Activated effector memory CD4-positive, alpha-beta T cell treated with anti-CD3 and anti-CD28 coated beads, Interleukin-2, amount 50 U/mL, for 16 hours (primary cell): ENCODE measurements at places on chromosomes 4 and X.

- DNase-seq: no peak
Observed at GRCh38 chr4:137949746-137950145, 292.4 kb downstream of the SLC7A11 start.

DNA sequence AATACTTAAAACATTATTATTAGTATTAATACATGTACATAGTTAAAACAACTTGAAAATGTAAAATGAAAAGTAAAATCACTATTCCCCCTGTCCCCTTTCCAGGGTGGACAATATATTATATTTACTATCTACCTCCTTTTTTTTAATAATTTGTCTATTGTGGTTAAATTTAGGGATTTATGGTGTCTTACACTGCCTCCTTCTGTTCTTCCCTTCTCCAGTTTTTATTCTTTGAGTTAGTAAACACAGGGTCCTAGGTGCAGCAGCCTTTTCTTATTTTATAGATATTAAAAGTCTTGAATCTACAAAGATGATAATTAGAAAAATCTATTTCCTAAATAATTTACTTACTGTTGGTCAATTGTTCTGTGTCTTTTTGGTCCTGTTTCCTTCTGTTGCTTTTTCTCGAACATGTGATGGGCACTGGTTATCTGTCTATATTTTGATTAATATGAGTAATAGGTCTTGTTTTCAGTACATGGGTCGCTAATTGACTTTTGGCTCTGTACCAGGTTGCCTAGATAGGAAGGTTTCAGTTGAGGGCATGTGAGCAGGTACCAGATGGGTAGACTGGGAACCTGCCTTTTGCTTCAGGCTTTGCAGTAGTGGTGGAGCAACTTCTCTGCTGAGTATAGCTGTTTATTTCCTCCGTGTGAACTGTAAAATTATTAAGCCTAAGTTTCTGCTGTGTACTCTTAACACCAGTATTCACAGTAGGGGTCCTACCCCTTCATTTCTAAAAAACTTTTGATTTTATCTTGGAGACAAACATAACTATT, 1.1 kb downstream of the NUDT9 start:
- DNase-seq: no peak

DNA sequence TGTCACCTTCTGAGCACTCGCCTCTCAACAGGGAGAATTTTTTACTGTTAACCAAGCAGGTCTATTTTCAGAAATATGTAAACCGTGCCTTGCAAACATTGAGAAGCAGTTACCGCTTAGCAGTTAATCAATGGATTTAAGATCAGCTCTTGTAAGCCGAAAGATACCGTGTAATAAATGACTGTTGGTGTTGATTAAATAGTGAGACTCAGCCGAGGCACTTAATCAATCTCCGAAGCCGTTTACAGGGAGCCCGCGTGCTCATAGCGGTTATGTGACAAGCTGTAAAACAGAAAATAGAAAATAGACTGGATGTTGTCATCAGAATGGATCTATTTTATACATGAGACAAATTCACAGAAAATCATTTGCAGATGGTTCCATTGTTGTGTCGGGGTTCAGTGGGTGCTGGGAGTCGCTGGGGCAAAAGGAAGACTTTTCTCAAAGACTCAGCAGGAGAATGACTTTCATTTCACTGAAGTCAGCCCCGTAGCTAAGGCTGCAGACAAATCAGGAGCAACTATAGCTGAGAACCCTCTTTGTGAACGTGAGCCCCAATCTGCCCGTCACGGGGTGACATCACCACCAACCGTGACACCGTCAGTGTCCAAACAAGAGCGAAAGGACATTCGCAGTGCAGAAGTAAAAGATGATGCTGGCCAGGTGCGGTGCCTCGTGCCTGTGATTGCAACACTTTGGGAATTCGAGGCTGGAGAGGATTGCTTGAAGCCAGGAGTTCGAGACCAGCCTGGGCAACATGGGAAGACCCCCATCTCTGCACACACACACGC, 275.3 kb downstream of the CRLF2 start:
- DNase-seq: no peak

GRCh38 chr4:8392591-8393190, 47.8 kb downstream of the ACOX3 start:
- DNase-seq: no peak

- DNase-seq: no peak
Observed at GRCh38 chrX:96563646-96564045, 121.0 kb upstream of the DIAPH2 start.

- no peak for DNase-seq
Observed at GRCh38 chrX:94107981-94108380, 434.0 kb downstream of the FAM133A start.

DNA sequence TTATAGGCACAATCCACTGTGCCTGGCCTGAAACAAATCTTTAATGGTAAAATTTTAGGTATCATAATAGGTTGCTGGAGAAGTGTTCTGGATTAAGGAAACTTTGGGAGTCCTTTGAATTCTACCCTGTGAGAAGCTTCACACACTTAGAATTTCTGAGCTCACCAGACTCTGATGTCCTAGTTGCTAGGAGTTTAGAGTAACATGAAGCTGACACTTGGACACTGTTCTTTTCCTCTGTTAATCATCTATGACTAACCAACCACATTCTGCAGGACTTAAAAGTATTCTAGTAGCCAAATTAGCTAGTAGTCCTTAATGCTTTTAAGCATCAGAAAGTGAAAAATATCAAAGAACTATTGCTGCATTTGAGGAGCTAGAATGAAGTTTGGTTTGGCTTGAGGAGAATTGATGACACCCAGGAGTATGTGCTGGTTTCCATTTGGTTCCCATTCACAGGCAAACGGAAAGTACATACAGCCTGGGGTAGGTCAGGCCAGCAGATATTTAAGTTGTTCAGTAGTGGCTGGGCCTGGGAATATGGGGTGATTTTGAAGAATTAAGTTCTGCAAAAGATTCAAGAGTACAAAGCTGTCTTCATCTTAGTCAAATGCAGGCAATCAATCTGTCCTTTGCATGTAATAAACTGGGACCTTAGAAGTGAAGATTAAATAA, 38.8 kb upstream of the IGFBP7 start:
- no peak for DNase-seq

DNA sequence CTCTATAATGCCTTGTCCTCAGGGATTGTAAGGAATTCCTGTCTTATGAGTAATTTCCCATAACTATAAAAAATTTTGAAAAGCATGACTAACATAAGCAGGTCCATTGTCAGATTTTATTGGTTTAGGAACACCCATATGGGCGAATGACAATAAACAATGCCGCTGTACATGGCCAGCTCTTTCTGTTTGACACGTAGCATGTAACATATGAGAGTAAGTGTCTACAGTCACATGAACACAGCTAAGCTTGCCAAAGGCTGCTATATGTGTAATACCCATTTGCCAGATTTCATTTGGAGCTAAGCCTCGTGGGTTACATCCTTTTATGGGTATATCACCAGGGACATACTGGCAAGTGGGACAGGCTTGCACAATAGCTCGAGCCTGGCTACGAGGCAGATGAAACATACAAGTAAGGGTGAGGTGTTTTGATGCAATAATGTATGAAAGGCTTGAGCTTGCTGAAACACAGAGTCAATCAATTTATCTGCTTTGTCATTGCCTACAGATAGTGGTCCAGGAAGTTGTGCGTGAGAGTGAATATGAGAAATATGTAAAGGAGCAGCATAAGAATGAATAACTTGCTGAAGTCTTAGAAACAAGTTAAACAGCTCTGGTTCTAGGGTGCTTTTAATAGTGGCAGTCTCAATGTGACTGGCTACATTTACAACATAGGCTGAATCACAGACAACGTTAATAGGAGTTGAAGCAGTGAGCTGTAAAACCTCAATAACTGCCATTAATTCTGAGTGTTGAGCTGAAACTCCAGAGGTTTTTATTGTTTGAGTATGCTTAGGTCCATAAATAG, 67.4 kb upstream of the UGT2B10 start:
- no peak for DNase-seq

- no peak for DNase-seq
Observed at GRCh38 chr4:89898304-89898716, 3.7 kb downstream of the MMRN1 start.

- DNase-seq: no peak
Observed at GRCh38 chr4:177105536-177105935, 204.1 kb upstream of the NEIL3 start.

GRCh38 chr4:2728806-2729532, 27.2 kb downstream of the TNIP2 start:
- peak; percentile 30 for DNase-seq

- DNase-seq: no peak
Observed at GRCh38 chrX:127782904-127783303, 269.3 kb downstream of the ACTRT1 start.

DNA sequence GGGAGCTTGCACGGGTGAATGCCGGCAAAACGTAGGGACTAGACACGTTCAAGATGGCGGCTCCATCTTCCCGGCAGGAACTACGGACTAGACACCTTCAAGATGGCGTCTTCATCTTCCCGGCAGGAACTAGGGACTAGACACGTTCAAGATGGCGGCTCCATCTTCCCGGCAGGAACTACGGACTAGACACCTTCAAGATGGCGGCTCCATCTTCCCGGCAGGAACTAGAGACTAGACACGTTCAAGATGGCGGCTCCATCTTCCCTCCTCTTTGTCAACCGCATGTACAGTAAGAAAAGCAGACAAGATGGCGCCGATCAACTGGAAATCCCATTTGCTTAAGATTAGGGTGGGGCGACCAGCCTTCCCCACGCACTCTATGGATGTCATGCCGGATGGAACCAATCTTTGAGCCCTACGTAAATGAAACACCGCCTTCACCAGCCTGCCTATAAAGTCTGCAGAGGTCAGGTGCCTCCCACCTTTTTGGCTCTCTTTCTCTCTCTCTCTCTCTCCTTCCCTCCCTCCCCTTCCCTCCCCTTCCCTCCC, 222.4 kb downstream of the CRLF2 start:
- peak; percentile 78 for DNase-seq

DNA sequence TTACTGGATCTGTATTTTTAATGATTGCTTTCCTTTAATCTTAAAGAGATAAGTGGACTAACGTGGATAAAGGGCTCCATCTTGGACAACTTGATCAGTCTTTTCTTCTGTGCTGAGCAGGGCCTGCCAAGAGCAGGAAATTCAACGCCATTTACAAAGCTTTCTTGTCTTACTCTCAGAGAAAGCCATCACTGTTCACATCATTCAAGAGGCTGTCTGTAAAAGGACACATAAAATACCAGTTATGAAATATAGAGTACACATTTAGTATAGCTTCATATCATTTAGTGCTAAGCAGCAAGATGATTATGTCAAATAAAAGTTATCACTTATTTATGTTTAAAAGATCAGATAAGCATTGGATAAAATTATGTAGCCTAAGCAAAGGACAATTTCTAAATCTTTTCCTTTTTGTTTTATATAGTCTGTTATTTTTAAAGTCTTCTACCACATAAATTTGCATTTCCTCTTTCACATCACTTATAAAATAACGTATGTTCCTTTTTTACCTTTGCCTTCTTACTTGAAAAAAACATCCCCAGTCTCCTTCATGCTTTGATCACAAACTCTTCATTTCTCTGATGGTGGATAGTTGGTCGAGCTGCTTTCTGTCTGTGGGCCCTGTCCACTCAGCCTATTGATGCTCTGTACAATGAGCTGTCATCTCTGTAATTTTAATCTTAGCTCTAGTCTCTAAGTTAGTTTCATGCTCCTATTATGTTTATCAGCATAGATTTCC, 2.1 kb upstream of the CCNG2 start:
- DNase-seq: no peak

GRCh38 chrX:49043220-49043986, at the start of gene TFE3:
TFE3 (minus strand) TSS chrX:49043357; CDS start chrX:49043226, 131 bp downstream.
- DNase-seq: peak; percentile 98

DNA sequence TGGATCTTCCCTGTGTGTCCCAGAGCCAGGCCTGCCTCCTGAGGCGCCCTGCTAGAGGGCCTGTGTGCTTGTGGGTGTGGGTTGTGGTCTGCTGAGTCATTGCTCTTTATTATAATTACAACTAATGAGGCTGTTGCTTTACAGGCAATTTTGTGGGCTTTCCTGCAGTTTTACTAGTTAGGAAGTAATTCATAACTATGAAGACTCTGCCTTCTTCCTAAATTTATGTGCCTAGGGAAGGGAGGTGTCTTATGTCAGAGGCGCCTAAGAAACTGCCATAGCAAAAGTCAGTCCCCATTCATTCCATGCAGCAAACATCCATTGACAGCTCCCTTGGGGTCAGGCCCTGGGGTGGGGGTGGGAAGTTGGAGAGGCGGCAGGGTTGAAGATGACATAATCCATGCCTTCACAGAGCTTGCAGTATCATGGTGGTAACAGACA, 359.2 kb downstream of the IDS start:
- DNase-seq: no peak

- no peak for DNase-seq
Observed at GRCh38 chrX:18997916-18998315, 14.0 kb upstream of the PHKA2 start.

DNA sequence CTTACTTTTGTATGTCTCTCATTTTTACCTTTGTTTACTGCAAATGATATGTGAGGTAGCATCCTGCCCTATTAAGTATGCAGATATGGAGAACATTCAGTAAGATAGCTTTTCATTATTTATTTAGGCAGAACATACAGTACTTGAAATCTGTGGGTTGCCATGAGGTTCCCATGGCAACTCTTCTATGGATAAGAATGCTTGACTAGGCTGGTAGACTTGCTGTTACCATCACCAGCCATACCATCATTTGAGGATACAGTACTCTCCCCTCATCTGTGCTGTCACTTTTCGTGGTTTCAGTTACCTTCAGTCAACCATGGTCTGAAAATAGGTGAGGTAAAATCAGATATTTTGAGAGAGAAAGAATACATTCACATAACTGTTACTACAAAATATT, 56.7 kb downstream of the NAF1 start:
- DNase-seq: no peak

- no peak for DNase-seq
Observed at GRCh38 chrX:138754861-138755260, 43.3 kb upstream of the FGF13 start.

- no peak for DNase-seq
Observed at GRCh38 chr4:82951196-82951595, 50.7 kb downstream of the THAP9 start.

- no peak for DNase-seq
Observed at GRCh38 chr4:90799895-90800294, 672.7 kb downstream of the CCSER1 start.

DNA sequence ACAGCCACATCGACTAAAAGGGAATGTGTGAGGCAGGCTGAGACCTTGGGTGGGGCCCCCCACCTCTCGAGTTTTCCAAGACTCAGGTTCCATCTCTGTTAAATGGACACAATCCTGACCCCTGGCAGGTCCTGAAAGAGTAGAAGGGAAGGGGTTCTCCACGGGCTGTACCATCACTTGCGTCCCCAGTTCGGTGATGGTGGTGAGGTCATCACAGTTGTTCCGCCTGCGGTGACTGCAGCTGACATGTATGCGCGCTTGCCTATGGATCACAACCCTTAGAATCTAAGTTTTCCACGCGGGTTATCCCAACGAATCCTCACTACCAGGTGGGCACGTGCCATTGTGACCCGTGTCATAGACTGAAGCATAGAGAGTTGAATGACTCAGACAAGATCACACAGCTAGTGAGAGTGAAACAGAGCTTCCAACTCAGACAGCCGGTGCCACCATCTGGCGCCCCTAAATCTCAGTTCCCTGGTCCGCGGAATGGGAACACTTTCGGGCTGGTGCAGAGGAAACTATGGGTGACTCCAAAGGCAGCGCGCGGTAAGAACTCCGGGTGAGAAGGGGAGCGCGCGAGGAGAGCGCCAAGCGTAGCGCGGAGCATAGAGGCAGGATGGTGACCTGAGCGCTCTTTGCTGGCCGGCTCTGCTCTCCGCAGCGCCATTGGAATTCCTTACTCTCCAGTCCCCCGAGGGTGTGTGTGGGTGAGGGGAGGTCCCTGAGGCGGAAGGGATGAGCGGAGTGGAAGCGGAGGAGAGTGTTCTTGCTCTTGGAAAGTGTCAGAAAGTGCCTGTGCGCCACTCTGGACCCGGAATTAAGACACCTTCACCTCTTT, 10.5 kb downstream of the MSX1 start:
- DNase-seq: no peak
